ENCODE measurements at places on chromosomes 4 and X.

- DNase-seq, result no peak
Observed at GRCh38 chr4:188408244-188409030, 269.2 kb downstream of the TRIML1 start.

GRCh38 chrX:110268886-110269285, 49.0 kb downstream of the AMMECR1 start:
- DNase-seq, result no peak

- DNase-seq, result no peak
Observed at GRCh38 chrX:112646651-112647050, 33.1 kb downstream of the LHFPL1 start.

DNA sequence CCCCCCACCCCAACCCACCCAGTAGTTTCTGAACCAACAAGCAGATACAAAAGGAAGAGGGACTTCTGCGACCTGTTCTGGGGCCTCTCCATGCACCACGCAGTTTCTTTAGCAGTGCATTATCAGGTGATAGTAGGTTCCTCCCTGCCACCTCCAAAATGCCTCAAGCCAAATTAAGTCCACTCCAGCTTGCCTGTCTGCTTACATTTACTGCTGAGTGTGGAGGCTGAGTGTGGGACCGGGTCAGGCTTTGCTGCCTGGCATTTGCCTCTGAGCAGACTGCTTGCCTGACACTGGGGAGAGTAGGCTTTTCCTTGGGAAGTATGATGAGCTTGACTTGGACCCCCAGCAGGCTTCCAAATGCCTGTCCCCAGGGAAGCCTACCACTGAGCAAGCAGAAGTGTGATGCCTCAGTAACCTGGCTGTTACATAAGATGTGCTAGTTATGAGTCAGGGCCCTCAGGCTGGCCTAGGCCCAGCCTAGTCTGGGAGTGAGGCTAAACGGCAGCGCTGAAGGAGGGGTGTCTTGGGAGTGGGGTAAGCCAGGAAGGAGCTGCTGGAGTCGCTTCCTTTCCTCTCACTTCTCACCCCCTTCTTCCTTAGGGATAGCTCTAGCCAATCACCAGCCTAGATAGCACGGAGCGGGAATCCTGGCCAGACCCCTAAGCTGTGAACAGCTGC, 9.0 kb downstream of the TSC22D3 start:
- DNase-seq, result no peak

- DNase-seq, result no peak
Observed at GRCh38 chrX:13285229-13285628, 34.6 kb downstream of the ATXN3L start.

- no peak for DNase-seq
Observed at GRCh38 chr4:3712112-3712805, 53.9 kb upstream of the ADRA2C start.

- no peak for DNase-seq
Observed at GRCh38 chr4:113591982-113592381, 169.6 kb downstream of the CAMK2D start.

DNA sequence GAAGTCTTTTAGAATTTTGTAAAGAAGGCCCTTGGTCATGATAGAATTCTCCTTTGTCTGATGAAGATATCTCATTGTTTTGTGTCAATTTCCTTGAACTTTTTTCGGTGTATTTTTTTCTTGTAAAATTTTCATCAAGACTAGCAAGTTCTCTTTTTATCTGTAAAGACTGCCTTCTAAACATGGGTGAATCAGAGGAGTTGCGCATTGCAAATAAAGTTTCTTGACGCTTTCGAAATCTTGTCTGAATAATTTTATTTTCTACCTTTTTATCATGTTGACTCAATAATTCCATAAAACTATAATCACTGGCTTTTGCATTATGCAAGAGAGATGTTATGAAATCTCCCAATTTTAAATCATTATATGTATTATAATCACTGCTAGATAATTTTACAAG, 66.2 kb downstream of the NCAPG start:
- DNase-seq, result no peak

DNA sequence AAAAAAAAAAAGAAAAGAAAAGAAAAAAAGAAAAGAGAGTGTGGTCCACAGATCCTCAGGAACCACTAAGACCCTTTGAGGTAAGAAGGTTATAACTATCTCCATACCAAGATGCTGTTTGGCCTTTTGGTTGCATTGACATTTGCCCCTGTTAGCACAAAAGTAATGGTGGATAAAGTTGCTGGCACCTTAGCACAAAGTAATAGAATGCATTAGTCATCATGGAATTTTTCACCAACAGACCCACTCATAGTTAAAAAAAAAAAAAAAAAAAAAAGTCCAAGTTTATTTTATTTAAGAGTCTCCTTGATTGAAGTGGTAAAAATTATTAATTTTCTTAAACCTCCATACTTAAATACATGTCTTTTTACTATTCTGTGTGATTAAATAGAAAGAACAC, 78.4 kb upstream of the RBPJ start:
- no peak for DNase-seq

GRCh38 chr4:1571165-1572009, 112.7 kb downstream of the FAM53A start:
- no peak for DNase-seq

DNA sequence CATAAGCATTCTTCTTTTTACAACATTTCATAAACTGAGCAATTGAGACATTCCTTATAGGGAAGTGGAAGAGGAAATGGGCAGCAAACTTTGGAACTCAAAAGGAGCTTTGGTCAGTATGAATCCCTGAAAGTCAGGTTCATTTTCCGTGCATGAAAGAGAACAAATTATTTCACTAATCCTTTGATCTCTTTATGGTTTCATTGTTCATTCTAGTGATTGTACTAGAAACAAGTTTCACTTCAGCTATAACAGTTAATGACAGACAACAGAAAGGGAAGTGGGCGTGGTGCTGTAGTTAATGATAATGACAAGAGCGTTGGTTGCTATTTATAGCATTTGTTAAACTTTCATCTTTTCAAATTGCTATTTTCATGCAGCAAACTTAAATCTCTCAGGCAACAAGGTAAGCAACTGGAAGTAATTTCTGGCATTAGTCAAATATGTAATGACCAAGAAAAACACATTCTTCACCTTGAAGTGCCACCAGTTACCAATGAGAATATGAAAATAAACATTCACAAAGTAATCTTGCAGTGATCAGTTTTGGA, 98.4 kb downstream of the AREG start:
- no peak for DNase-seq

DNA sequence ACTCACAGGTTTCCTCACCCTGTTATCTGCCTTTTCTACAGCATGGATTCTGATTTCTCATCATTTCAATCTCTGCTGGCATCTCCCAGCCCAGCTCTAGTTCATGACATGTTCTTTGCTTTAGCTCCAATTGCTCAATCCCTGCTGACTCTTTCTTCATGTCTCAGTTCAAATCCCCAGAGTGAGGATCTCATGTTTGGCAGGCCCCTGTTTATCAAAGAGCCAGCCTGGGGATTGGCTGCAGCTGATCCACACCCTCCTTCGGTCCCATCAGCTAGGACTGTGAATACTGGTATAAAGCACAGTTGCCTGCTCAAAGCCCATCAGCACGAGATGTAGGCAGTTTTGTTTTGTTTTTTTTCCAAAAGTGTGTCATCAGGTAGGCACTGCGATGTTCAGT, 14.4 kb upstream of the CC2D2A start:
- no peak for DNase-seq

GRCh38 chr4:22482250-22483127, 33.4 kb downstream of the ADGRA3 start:
- no peak for DNase-seq

- no peak for DNase-seq
Observed at GRCh38 chr4:107034996-107035818, 906 bp downstream of the DKK2 start.

GRCh38 chr4:127852661-127853060, 28.0 kb upstream of the PLK4 start:
- no peak for DNase-seq

- DNase-seq, result no peak
Observed at GRCh38 chr4:100113096-100113495, 77.2 kb downstream of the DDIT4L start.
